ENCODE measurements at places on chromosomes 16 and 17.

DNA sequence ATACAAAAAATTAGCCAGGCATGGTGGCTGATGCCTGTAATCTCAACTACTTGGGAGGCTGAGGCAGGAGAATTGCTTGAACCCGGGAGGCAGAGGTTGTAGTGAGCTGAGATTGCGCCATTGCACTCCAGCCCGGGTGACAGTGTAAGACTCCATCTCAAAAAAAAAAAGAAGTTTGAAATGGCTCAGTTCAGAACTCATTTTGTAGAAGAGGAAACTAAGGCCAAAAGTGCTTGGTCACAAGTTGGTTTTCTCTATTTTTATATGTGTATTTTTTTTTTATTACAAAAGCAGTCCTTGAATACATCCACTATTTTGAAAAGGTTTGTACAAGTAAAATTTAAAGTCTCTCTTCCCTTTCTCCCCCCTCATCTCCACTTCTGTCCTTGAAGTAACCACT lies 5.5 kb downstream of the TAC4 start:
- DNase-seq, result no peak

GRCh38 chr17:7993972-7994589 lies 8.3 kb upstream of the GUCY2D start:
- no peak for DNase-seq

DNA sequence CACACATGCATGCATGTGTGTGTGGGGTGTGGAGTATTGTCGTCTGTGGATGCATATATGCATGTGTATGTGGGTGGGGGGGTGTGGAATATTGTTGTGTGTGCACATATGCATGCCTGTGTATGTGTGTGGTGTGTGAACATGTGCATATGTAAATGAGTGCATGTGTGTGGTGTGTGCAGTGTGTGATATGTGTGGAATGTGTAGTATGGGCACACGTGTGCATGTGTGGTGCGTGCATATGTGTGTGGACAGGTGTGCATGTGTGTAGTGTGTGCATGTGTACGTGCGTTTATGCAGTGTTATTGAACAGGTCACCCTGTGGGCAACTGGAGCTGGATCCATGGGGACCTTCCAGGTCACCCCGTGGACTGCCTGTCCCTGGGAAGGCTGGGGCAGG lies 18.7 kb downstream of the RBFOX3 start:
- DNase-seq, result no peak

DNA sequence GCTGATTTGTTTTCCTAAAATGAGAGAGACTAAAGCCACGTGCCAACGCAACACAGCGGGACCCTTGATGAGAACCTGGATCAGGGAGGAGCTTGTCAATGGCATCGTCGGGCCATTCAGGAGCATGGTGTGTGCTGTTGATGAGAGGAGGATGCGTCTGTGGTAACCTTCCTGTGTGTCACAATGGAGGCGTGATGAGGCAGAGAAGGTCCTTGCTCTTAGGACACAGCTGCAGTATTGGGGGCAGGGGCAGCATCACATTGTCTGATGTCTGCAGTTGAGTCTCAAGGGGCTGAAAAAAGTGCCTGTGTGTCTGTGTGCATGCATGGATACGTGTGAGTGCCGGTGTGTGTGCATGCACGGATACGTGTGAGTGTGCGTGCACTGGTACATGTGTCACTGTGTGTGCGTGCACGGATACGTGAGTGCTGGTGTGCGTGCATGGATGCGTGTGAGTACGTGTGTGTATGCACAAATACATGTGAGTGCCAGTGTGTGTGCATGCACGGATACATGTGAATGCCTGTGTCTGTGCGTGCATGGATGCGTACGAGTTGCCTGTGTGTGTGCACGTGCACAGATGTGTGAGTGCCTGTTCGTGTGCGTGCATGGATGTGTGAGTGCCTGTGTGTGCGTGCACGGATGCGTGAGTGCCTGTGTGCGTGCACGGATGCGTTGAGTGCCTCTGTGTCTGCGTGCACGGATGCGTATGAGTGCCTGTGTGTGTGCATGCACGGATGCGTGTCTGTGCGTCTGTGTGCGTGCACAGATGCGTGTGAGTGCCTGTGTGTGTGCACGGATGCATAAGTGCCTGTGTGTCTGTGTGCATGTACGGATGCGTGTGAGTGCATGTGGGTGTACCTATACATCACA lies 39.3 kb downstream of the BAIAP2 start:
- no peak for DNase-seq

- peak; percentile 28 for DNase-seq
Observed at GRCh38 chr17:4304417-4305027, 40.7 kb upstream of the ANKFY1 start.

- DNase-seq, result peak; percentile 60
Observed at GRCh38 chr16:11687601-11688519, 19.6 kb downstream of the SNN start.

DNA sequence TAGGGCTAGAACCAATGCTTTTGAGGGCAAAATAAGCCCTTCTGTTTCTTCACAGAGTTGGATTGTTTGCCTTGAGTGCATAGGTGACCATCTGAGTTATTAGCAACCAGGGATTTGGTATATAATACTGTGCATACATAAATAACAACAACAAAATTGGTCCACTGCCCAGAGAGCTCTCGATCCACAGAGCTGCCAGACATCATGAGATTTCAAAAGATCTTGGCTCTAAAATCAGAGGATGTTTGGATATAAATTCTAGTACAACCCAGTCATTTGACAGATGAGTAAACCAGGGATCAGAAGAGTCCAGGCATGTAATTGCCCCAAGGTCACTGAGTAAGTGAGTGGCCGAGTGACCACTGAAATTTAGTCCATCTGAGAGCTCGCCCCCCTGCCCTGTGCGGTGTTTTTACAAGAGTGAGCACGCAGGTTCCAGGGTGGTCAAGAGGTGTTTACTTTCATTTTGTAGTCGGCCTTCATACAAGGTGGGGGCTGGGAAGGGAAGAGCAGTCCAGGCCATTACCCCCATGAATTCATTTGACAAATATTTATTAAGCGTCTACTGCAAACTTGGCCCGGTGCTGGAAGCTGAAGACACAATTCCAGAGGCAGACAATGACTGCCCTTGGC lies 1.8 kb upstream of the MT2A start:
- no peak for DNase-seq

- no peak for DNase-seq
Observed at GRCh38 chr17:30554839-30555751, 77.9 kb downstream of the GOSR1 start.

GRCh38 chr16:62712566-62712965 lies 676.3 kb upstream of the CDH8 start:
- no peak for DNase-seq

All from spinal cord (tissue), 10 donors.